Stimulated activated CD4-positive, alpha-beta T cell treated with anti-CD3 and anti-CD28 coated beads, Interleukin-1b, Interleukin-23, amount 100 ng/mL, for 4 hours (primary cell): ENCODE measurements at places on chromosomes 1 and 21.
A peak's percentile ranks its signal among the peaks of the same experiment; 100 is the strongest.

GRCh38 chr1:49102752-49103151 is 326.1 kb upstream of the BEND5 start:
- no peak for DNase-seq

GRCh38 chr1:169049258-169049938 is 57.1 kb upstream of the ATP1B1 start:
- DNase-seq, result no peak

DNA sequence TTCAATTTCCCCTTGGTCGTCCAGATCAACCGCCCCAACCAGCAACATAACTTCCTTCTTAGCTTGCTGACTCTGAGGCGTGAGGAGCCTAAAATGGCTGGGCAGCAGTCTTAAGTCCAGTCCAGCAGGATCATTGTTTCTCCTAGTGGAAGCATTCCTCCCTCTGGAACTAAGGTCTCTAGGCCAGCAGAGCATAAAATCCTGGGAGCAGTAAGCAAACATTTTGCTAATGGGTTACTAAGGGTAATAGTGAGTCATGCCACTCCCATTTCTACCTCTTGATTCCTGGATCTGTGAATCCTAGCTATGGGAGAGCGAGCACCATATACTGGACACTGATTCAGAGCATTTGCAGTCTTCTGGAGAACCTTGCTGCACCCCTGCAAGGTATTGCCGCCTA is 59.9 kb downstream of the ADSS2 start:
- DNase-seq, result no peak

DNA sequence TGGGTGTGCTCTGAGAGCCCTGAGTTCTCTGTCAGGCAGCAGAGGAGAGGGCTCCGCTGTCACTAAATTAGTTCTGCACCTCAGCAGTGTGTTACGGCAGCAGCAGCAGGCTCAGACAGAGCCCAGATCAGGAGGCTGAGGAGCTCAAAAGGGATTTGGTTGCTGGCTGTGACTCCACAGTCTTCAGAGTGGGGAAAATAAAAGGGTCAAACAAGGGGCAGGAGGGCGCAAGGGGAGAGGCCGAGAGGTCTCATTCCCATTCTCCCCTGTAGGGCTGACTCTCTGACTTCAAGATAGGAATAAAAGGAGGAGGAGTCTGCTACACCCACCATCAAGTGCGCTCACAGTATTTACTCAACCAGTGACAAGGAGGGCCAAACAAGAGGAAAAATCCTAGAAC is 9.2 kb upstream of the SLC45A3 start:
- no peak for DNase-seq

DNA sequence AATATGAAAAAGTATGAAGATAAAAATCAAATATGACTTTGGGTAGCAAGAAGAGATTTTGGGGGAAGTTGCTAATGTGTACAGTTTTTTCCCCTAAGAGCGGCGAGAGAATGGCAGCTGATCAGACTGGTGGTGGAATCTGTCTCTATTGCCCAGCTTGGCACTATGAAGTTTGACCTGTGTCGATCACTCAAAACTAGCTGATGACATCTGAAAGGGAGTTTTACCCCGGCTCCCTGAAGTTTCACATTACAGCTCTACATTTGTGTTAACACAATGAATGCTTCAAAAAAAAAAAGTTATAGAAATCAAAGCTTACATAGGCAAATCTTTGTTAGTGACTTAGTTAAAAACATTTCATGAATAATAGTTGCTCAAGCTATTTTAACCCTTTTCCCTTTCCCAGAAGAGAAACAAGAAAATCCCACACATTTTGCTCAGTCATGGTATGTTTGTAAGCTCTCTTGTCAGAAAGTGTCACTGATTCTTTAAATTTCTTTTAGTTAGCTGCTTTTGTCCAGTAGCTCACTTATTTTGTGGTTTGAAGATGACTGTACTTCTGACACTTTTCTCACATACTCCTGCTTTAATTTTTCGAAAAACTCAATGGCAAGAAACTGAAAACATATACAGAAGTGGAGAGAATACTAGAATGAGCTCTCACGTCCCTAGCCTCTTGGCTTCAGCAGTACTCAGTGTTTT is 41.3 kb downstream of the DYRK1A start:
- DNase-seq, result no peak

DNA sequence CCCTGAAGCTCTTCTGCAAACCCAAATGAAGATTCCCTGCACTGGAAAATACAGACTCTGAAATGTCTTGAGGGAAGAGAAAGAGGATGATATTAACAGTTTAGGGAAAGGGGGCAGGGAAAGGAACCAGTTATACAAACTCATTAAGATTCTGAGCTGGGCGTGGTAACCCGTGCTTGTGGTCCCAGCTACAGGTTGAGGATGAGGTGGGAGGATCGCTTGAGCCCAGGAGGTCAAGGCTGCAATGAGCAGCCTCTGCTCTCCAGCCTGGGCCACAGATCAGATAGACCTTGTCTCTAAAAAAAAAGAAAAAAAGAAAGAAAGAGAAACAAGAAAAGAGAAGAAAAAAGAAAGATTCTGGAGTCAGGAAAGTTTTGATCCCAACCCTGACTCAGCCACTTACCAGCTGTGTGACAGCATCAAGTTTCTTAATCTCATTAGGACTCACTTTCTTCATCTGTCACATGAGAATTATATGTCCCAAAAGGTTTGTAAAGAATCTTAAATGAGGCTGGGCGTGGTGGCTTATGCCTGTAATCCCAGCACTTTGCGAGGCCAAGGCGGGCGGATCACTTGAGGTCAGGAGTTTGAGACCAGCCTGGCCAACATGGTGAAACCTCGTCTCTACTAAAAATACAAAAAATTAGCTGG is 53.9 kb downstream of the OPTC start:
- no peak for DNase-seq

DNA sequence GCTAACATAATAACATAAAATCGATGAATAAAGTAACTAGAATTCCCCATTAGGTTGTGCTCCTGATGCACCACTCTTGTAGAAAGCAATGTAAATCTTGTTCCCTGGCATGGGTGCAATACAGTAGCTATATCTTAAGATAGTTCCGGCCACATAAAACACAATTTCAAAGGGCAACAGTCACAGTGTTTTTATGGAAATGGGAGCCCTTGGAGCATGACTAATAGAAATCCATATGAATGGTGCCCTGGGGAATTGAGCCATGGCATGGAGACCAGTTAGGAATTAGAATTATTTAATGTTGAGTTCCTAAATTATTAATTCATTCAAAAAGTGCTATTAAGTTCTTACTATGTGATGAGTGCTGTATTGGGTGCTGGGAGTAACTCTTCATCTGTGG is 118.7 kb downstream of the KCNK2 start:
- DNase-seq, result no peak

- no peak for DNase-seq
Observed at GRCh38 chr21:36589352-36589971, 109.5 kb upstream of the SIM2 start.

- no peak for DNase-seq
Observed at GRCh38 chr1:28501925-28502324, 3.9 kb upstream of the RCC1 start.

DNA sequence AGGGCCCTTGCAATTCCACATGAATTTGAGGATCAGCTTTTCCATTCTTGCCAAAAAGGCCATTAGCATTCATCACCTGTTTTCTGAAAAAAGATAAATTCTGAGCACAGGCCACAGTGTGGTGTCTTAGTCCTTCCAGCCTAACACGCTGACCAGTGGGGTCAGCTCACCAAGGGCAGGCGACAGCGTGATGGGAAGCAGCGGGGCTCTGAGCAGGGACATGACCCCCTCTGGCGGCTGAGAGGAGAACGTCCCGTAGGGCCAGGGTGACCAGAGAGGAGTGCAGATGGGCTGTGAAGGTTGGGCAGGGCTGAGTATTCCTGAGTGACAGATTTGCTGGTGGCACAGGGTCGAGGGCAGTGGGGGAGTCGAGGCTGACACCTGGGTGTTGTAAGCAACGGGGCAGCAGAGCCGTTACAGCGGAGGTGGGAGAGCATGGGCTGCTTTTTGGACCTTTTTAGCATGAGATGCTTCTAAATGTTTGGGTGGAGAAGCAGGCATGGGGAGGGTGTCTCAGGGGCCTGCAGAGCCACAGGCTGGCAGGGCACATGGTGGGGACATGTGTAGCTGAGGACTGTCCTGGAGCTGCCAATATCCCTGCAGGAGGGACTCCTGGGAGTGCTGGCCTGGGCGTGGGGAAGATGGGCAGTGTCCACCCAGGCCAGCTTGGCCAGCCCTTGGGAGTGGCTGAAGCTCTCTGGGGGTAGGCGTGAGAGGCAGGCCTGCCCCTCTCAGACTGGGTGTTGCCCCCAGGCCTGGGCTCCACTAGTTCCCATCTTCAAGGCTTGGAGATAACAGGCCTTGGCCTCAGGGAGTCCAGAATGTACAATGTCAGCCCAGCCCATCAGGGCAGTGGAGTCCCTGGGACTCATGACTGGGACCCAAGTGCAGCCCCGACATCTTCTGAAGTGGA is 8.6 kb upstream of the CALML6 start:
- DNase-seq, result peak; percentile 47

DNA sequence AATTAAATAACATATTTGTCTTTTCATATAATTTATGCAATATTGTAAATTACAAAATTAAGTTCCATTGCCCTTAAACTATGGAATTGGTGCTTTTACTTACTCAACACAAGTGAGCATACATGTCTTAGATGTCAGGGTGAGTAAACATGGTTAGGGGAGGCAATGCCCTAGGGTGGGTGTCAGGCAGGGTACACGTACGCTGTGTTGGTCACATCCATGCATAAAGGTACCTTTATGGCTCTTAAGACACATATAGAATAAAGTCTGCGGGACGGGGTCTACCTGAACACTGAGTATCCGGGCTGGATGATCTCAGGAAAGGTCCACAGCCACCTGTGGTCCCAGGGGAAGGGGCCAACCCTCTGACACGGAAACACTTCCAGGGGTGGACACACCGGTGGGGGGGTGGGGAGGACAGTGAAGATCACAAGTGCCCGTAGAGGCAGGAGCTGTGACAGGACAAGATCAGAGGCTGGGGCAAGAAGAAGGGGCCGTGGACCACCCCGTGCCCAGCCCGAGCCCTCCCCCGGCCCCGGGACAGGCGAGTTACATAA is 720 bp downstream of the LIN9 start:
- DNase-seq, result peak; percentile 6

DNA sequence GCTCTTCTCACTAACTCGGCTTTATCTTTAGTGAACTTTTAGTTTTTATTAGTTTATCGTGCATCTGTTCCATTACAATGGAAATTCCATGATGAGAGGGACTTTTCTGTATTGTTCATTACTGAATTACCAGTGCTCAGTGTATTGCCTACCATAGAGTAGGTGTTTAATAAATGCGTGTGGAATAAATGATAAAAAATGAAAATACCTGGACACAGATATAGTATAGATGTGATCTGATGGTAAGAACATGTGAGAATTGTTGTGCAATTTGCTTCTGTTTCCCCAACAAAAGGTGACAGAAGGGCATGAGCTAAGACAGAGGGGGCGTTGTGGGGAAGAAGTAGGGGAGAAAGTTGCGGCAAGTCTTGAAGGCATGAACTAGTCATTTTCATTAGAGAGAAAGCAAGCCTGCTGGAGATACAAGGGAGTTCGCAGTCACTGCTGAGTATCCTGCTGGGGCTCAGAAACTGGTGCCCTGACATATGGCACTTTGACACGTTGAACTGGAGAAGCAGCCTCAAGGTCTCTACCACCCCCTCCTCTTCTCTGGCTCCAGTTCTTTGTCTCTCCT is 5.6 kb upstream of the COG2 start:
- DNase-seq, result no peak

GRCh38 chr1:237012788-237013383 is 8.6 kb upstream of the MT1HL1 start:
- no peak for DNase-seq

DNA sequence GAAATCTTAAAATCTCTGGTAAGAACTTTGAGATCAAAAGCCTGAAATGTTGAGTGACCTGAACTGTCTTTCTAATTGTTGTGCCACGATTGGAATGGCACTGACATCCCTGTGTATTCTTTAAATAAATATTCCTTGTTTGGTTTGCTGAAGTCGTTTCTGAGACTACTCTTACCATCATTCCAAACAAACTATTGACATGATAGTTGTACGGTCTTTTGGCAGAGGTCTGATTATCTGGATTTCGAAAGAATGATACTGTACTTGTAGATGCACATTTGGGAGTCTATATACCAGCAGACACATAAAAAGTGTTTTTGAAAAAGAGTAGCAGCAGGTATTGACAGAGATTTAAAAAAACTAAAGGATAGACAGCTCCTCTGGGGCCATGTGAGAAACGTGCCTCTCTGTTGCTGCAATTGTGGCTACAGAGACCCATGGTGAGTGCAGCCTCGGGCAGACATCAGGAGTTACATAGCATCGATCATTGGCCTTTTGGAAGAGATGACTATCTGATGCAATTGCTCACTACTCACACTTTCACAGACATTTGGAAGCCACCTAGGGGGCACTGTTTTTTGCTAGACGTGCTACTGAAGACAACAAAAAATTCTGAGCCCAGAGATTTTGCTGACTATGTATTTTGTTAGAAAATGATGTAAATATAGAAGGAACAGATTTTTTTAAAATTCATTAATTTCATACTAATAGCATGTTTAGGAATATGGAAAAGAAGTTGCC is 464.5 kb downstream of the KCNT2 start:
- no peak for DNase-seq

- DNase-seq, result no peak
Observed at GRCh38 chr1:219173434-219173757, 282 bp upstream of the LYPLAL1 start.

DNA sequence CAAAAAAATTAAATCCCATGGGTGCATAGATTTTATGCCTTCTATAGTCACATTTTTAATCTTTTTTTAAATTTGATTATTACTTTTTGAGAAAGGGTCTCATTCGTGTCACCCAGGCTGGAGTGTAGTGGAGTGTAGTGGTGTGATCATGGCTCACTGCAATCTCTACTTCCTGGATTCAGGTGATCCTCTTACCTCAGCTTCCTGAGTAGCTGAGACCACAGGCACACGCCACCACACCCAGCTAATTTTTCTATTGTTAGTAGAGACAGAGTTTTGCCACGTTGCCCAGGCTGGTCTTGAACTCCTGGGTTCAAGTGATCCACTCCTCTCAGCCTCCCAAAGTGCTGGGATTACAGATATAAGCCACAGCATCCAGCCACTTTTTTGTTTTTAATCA is 10.4 kb downstream of the CBR3 start:
- DNase-seq, result no peak

DNA sequence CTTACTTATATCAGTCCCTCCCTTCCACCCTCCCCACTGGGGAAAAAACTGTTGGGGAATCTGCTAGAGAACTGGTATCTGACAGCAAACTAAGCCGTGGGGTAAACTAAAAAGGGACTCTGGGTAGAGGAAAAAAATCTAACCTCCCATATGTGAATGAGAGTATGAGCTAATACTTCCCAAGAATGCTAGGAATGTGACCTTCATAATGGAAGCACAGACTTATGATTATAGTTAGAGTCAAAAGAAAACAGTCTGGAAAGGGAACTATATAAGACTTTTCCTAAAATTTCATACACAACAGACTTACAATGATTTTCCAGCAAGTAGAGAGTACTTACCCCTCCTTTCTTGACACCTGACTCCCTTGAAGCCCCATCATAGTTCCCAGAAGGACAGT is 23.0 kb upstream of the RBBP5 start:
- no peak for DNase-seq

- no peak for DNase-seq
Observed at GRCh38 chr1:3669971-3670431, 17.7 kb downstream of the TP73 start.
